ENCODE measurements at places on chromosomes 11 and 22. TPM values are rescaled to one million over a fixed set of nuclear protein-coding genes. Genes with fewer than 3 reads are reported as not detected.

The ENTHD1 gene
- not detected for total RNA-seq

DNA sequence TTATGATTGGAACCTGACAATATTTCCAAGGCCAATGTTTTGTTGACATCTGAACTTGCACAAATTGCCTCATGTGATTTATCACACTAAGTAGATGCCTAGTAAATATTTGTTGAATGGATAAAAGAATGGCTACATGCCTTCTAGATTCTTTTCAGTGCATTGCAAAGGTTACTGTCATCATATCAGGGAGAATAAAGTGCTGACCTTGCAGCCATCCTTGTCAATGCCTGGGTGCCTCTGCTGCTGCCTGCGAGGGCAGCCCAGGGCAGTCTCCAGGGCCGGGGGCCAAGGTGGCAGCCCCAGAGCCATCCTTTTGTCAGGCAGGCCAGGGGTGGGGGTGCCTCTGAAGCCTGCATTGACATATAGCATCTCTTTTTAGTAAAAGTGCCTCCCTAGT is 325.6 kb upstream of the MTNR1B start:
- no peaks in the 10 kb centered on the region for H3K27me3 ChIP-seq
- H3K36me3 ChIP-seq = no peaks in the 10 kb centered on the region
- no peaks in the 10 kb centered on the region for H3K4me1 ChIP-seq
- DNase-seq = no peak

DNA sequence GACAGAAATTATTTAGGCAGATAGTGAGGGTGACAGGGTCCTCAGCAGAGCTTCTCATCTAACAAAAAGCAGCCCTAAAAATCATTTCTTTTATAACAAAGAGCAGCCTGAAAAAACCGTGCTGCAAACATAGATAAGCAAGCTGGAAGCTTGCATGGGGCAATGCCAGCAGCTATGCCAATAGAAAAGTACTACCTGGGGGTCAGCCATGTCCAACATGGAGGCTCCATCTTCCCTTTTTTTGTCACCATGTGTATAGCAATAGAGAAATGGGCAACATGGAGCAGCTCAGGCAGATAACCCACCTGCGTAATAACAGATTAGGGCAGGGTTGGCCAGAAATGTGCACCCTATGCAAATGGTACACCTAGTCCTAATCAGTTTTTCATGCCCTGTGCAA is 57.4 kb upstream of the IGLL5 start:
- no peaks in the 10 kb centered on the region for H3K36me3 ChIP-seq
- H3K27ac ChIP-seq = no peak overlapping the region
- H3K4me1 ChIP-seq = peaks cover 3% of the 10 kb centered on the region
- H3K4me3 ChIP-seq = no peak overlapping the region
- no peak for DNase-seq

GRCh38 chr11:116825434-116825833 is 2.3 kb upstream of the APOA4 start:
- no peaks in the 10 kb centered on the region for H3K4me1 ChIP-seq
- no peaks in the 10 kb centered on the region for H3K36me3 ChIP-seq
- H3K27me3 ChIP-seq = peaks cover 3% of the 10 kb centered on the region
- no peak overlapping the region for H3K27ac ChIP-seq

DNA sequence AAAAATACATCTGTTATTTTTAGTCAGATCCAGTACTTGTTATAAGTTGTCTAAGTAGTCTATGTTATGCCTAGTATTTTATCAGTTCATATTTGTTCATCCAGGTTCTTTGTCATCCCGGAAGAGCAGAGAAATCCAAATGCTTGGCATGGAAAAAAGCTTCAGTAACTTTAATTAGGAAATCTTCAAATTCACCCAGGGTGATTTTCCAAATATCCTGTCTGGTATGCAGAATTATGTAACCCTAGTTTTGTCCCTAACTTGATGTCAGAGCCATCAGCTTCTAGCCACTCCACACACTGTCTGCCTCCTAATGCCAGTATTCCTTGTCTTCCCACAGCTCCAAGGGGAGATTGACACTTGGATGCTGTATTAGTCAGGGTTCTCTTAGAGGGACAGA is 216.2 kb downstream of the ARHGAP42 start:
- DNase-seq = no peak
- H3K4me3 ChIP-seq = no peak overlapping the region
- no peak overlapping the region for H3K27ac ChIP-seq
- H3K36me3 ChIP-seq = no peaks in the 10 kb centered on the region
- no peaks in the 10 kb centered on the region for H3K4me1 ChIP-seq

The EFCAB6 gene
- 0.46 TPM for total RNA-seq

The OSBP2 gene
- 0.56 TPM for total RNA-seq

DNA sequence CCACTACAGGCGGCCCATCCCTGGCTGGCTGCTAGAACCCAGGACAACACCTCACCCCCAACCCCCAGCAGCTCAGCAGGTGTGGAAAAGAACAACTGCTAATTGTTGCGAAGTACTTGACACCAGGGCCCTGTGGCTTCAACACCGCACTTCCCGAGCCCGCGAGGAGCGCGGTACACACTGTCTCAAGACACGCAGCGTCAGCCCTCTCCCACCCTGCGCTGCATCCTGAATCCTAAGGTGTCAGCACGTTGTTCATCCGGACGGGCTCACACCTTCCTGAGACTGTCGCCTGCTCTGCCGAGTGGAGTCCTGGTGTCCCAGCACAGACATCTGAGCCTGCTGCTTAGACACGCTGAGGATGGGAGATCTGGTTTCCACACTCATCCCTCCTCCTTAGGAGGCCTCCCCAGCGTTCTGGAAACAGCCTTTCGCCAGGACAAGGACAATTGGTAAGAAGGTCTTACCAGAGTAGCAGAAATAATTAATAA is 1336.2 kb downstream of the BRD1 start:
- DNase-seq = no peak
- peaks cover 62% of the 10 kb centered on the region for H3K27me3 ChIP-seq
- H3K4me1 ChIP-seq = peaks cover 7% of the 10 kb centered on the region
- H3K27ac ChIP-seq = no peak overlapping the region
- no peak overlapping the region for H3K4me3 ChIP-seq
- H3K36me3 ChIP-seq = no peaks in the 10 kb centered on the region

DNA sequence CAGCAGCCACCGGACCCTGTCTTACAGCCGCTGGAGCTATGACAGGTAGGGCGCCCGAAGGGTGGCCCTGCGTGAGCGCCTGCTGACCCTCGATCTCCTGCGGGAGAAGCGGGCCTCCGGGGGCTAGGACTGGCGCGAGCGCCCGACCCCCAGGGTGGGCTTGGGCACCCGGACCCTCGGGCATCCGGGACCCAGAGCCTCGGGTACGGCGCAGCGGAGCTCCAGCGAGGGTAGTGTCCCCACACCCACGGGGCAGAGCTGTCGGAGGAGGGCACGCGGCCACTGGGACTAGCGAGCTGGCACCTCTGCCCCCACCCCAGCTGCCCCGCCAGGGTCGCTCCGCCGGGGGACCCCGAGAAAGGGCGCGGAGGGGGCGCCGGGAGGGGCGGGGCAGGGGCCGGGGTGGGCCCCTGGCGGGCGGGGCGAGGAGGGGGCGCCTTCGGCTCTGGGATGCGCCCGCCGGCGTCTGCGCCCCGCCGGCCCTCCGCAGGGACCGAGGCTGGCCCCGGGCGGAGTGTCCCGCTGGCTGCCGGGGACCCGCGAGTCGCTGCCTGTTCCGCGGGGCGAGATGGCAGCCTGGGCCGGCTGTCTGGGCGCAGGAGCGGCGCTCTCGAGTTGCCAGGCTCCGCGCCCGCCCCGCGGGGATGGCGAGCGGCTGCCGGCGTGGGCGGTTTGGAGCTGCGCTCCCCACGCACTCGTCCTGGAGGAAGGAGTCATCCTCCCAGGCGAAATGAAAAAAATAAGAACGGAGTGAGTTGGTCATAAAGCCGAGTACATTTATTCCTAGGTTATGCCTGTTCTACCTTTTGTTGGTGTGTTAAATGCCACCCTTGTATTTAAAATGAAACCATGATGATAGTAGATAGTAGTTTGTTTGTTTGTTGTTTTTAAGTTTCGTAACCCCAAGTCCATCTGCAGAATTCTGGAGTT is 32.4 kb downstream of the EIF3F start:
- no peak overlapping the region for H3K27ac ChIP-seq
- H3K27me3 ChIP-seq = peaks cover 46% of the 10 kb centered on the region
- H3K36me3 ChIP-seq = no peaks in the 10 kb centered on the region
- peak; percentile 34 for DNase-seq

The APOL5 gene
- not detected for total RNA-seq

The USH1C gene
- not detected for total RNA-seq

GRCh38 chr22:50447576-50448551 is 27.0 kb downstream of the SBF1 start:
- H3K4me1 ChIP-seq = peaks cover 27% of the 10 kb centered on the region
- no peaks in the 10 kb centered on the region for H3K27me3 ChIP-seq
- H3K36me3 ChIP-seq = peaks cover 69% of the 10 kb centered on the region
- no peak overlapping the region for H3K27ac ChIP-seq
- H3K4me3 ChIP-seq = no peak overlapping the region

DNA sequence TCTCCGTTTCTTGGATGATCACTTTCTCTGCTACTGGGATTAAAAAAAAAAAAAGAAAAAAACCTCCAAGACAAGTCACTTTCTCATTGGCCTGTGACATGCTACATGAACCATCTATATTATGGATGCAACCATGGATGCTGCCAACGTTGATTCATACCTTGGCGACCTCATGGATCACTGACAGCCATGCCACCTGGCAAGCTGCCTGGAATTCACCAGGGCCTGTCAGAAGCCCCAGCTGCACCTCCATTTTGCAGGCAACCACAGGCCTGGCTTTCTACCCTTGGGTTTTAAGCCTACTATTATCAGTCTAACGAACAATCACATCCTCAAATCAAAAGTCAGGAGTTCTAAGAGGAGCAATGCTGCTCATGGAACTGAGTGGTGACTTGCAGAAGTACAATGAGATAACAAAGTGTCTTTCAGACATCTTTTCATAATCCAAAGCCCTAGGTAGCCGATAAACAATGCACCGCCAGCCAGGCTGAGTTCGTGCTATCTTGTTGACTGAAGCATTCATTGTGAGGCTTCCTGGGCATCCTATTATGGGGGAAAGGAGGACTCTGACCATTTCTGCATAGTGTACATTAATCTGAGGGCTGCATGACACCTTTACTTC is 48.0 kb upstream of the CADM1 start:
- H3K4me3 ChIP-seq = no peak overlapping the region
- H3K4me1 ChIP-seq = no peaks in the 10 kb centered on the region
- H3K36me3 ChIP-seq = no peaks in the 10 kb centered on the region
- H3K27me3 ChIP-seq = peaks cover 3% of the 10 kb centered on the region

- no peaks in the 10 kb centered on the region for H3K36me3 ChIP-seq
- H3K27ac ChIP-seq = no peak overlapping the region
- peaks cover 10% of the 10 kb centered on the region for H3K4me1 ChIP-seq
- DNase-seq = no peak
These were observed 4.2 kb downstream of the PHLDA2 start for GRCh38 chr11:2924821-2925675.

DNA sequence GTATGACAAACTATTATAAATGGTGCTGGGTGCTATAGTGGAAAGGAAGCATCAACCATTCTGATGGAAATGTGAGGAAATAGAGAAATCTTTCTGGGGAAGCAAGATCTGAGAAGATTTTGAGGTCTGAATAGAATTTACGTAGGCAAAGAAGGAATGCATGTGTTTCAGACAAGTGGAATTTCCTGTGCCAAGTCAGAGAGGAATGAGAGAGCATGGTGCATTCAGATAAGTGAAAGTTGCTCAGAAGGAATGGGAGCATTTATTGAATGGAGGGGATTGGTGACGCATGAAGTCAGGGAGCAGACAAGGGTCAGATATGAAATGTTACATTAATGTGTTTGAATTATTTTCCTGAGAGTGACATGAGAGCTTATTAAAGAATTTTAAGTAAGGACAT is 725.5 kb downstream of the METTL15 start:
- no peaks in the 10 kb centered on the region for H3K4me1 ChIP-seq
- no peaks in the 10 kb centered on the region for H3K27me3 ChIP-seq
- H3K4me3 ChIP-seq = no peak overlapping the region
- no peak for DNase-seq
- H3K36me3 ChIP-seq = no peaks in the 10 kb centered on the region
- H3K27ac ChIP-seq = no peak overlapping the region

The CYP2D6 gene
- 1.3 TPM for total RNA-seq

DNA sequence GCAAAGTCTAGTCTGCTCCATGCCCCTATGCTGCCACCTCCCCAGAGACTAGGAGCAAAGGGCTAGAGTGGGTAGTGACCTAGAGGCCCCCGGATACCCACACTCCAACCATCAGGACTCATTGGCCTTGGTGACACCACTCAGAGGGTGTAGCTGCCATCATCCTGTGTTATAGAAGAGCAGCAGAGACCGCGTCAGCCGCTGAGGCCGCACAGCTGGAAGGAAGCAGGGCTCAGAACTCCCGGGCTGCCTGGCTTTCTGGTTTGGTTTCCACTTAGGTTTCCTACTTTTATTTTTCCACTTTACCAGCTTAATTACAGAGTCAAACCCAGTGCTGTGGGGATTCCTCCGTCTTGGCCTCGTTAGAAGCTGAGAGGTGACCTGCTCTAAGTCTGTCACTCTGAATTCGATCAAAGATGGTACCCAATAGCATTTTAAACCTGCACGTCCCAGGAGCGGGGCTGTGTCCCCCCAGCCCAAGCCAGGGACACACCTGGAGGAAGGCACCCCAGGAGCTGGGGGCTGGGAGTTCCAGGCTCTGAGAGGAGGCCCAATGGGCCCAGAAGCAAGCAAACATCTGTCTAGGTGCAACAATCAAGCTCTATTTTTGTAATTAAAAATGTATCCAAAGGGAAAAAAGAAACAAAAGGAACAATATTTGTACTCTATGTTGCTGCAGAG is 2.1 kb upstream of the CDKN1C start:
- H3K4me1 ChIP-seq = peaks cover 19% of the 10 kb centered on the region
- peak overlapping the region; percentile 56 for H3K4me3 ChIP-seq
- no peaks in the 10 kb centered on the region for H3K36me3 ChIP-seq
- H3K27ac ChIP-seq = no peak overlapping the region
- no peak for DNase-seq
- H3K27me3 ChIP-seq = peaks cover 5% of the 10 kb centered on the region

- H3K27me3 ChIP-seq = no peaks in the 10 kb centered on the region
- no peak overlapping the region for H3K4me3 ChIP-seq
- peaks cover 52% of the 10 kb centered on the region for H3K36me3 ChIP-seq
- peaks cover 13% of the 10 kb centered on the region for H3K4me1 ChIP-seq
These were observed 18.7 kb downstream of the MFNG start for GRCh38 chr22:37467391-37467955.

The RNF214 gene
- total RNA-seq = 22.3 TPM

DNA sequence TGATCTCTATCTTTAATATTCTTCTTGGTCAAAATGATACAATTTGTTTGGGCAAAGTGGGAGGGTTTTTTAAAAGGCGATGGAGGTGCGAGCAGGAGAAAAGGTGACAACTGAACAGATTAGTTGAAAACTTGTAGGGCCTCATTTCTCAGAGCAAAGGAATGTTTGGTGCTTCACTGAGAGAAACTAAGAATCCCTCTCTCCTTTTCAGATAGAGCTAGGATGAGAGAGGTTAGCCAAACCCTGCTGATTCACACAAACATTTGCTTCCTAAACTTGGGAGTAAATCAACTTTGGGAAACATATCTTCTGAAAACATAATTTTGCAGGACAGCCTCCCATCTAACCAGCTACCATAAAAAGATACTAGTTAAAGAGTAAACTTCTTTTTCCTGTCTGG is 57.0 kb downstream of the PHF21A start:
- no peak for DNase-seq
- no peaks in the 10 kb centered on the region for H3K4me1 ChIP-seq
- H3K27ac ChIP-seq = no peak overlapping the region

Data from activated B cell treated with CpG ODN at 0.5 μM for 24 hours (primary cell).